ENCODE measurements at places on chromosomes 6 and 20.

GRCh38 chr6:124054034-124054433 is 250.4 kb downstream of the NKAIN2 start:
- no peak for DNase-seq

GRCh38 chr20:38892091-38892981 is 33.9 kb upstream of the FAM83D start:
- no peak for DNase-seq

GRCh38 chr6:105781915-105782314 is 304.2 kb upstream of the PRDM1 start:
- DNase-seq = no peak

DNA sequence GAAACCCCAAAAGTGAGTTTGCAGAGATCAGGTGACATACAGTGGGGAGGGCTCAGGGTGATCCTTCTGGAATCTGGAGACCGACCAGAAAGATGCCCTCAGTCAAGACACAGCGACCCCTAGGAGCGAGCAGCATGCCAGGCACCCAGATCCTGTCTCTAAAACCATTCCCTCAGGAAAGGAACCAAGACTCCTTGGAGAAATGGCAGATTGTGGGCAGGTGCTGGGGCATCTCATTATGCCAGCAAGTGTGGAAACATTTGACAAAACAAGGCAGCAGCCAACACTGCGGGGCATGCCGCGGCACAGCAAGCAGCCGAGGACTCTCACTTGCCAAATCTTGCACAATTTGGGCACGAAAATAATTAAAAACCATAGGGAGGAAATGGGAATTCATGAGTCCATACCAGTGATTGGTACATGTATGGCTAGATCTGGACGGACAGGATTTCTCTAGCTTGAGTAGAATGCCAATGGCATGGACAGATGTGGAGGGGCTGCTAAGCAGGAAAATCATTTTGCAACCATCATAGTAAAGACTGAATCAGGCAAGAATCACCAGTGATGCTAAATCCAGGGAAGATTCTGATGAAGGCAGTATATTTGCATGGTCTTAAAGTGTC is 76.9 kb downstream of the GINS1 start:
- peak; percentile 33 for DNase-seq

GRCh38 chr6:62162858-62163257 is 123.2 kb downstream of the KHDRBS2 start:
- DNase-seq = no peak

DNA sequence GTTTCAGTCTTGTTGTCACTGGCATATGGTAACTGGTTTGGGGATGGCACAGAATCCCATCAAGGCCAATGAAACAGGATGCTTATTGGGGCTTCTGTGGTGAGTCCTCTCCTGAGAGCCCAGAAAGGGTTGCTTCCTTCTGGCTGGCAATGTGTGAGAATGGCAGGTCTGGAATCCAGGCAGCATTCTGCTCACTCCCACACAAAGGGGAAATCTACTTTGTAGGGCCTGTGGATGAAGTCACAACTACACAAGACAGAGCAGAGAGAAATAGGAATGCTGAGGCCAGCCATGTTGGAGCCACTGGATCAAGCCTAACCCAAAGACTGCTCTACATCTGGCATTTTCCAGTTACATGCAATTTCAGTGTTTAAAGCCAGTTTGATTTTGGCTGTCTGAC is 15.7 kb downstream of the PLAGL2 start:
- DNase-seq = no peak

DNA sequence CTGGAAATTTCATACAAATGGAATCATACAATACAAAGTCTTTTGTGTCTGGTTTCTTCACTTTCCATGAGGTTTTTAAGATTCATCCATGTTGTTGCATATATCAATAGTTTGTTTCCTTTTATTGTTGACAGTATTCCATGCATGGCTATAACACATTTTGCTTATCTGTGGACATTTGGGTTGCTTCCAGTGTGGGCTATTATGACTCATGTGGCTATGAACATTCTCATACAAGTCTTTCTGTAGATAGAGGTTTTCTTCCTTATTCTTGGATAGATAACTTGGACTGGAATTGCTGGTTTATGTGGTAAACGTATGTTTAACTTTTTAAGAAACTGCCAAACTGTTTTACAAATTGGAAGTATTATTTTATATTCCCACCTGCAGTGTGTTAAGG is 30.0 kb upstream of the KIF6 start:
- DNase-seq = no peak

- DNase-seq = no peak
Observed at GRCh38 chr6:147119310-147119709, 84.9 kb upstream of the STXBP5 start.

DNA sequence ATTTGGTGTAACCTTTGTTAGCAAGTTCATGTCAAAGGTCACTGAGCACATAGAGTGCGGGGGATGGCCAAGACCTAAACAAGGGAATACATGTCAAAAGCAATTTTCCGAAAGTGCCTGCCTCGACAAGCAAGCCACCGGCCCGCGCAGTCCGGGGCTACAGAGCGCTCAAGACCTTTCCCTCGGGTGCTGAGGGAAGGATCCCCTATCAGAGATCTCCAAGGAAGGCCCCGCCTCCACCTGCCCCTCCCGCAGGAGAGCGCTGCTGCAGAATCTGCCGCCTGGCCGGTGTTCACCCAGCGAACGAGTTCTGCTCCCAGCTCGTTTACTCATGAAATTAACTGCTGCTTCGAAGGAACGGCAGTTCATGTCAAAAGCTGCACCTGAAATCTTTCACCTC is 252.7 kb downstream of the BMP7 start:
- peak; percentile 81 for DNase-seq

DNA sequence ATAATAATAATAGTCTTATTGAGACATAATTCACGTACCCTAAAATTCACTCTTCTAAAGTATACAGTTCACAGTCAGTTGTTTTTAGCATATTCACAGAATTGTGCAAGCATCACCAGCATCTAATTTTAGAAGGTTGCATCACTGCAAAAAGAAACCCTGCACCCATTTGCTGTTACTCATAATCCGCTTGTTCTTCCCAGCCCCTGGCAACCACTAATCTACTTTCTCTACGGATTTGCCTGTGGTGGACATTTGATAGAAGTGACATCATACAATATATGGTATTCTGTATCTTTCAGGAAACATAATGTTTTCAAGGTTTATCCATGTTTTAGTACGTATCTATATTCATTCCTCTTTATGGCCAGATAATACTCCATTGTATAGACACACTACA is 41.5 kb upstream of the FAM184A start:
- DNase-seq = no peak

DNA sequence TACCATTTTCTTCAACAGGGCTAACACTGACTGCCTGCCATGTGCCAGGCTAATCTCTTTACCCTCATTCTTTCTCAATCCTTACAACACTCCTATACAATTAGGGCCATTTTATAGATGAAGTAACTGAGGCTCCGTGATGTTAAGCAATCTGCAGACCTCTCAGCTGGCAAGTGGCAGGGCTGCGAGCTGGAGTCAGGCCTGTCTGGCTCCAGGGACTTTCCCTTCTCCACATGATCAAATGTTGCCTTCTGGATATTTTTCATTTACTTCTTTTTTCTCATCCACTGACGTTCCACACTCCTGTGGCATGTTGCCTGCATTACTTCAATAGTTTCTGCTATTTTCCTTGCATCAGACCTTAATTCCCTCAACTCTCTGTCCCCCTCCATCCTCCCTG is 55.2 kb upstream of the TAGAP start:
- no peak for DNase-seq

GRCh38 chr20:52446421-52447224 is 255.0 kb upstream of the ZFP64 start:
- no peak for DNase-seq

All from GM23338 (cell line).